ENCODE measurements at places on chromosomes 7 and 10.

DNA sequence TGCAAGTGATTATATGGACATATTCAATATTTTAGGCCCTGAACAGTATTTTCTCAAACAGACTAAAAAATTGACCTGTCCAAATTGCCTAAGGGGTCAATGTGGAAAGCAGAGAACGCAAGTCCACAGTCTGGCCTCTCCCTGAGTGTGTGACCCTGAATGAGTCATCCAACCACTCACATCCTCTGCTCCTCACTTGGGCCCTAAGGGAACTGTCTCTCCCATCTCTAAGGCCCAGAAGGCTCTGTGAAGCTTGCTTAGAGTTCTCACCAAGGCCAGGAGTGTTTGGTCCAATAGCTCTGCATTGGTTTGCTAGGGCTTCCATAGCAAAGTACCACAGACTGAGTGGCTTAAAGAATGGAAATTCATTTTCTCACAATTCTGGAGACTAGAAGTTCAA lies 155.1 kb downstream of the LSM5 start:
- DNase-seq = no peak

DNA sequence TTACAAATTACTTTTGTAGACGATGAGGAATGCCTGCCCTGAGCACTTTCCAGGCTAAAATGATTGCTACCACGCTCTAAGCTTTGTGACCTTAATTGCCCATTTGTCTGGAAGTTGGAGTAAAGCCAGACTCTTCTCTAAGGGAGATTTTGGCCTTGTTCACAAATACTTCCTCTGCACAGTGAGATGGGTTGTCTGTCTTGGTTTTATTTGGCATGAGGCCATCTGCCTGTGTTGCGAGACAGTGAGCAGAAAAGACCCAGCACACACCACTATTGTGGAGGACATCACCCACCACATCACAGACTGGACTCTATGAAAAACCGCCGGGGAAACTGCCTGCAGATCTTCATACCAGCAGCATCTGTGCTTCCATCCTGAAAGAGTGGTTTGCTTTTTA lies 138.4 kb downstream of the BICC1 start:
- DNase-seq = no peak

GRCh38 chr7:142025896-142026295 lies 30.2 kb downstream of the MGAM start:
- no peak for DNase-seq

GRCh38 chr10:43686414-43686813 lies 37.7 kb upstream of the ZNF32 start:
- DNase-seq = no peak

DNA sequence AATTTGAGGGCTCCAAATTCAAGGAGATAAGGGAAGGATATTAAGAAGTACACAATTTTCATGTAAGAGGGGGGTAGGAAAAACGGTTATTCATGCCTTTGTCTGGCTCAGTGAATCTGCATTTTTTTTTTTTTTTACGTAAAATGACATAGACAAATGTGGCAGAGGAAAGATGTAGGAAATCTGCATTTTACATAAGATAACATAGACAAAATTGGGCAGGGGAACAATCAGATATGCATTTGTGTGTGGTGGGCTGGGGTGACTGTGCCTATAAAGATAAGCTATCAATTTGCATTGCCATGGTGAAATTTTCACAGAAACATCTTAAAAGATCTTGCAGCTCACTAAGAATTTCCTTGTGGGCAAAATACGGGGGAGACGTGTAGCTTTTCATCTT lies 92.7 kb upstream of the GPR141 start:
- no peak for DNase-seq

- DNase-seq = no peak
These were observed 406 bp downstream of the CBLL1 start for GRCh38 chr7:107744345-107744750.

Data from H9 (cell line).